ENCODE measurements at places on chromosomes 2 and 18. TPM values are rescaled to one million over a fixed set of nuclear protein-coding genes. Genes with fewer than 3 reads are reported as not detected.

Gene CLEC4F
- not detected for total RNA-seq

Gene STARD6
- 0.51 TPM for total RNA-seq

Gene TGIF1
- 96.2 TPM for total RNA-seq

Gene COBLL1
- 14.6 TPM for total RNA-seq

Gene CHRNA1
- not detected for total RNA-seq

Gene CHST10
- total RNA-seq: 4.6 TPM

Gene SERPINB4
- 5.0 TPM for total RNA-seq

Gene DSG1
- total RNA-seq: 48.9 TPM

Gene NIF3L1
- 30.3 TPM for total RNA-seq

Gene FNDC4
- total RNA-seq: 12.5 TPM

Gene ZAP70
- total RNA-seq: not detected

Gene PDE11A
- not detected for total RNA-seq

Gene IL1R2
- total RNA-seq: not detected

Gene RUFY4
- not detected for total RNA-seq

Gene LCT
- total RNA-seq: not detected

Gene ALLC
- not detected for total RNA-seq

Gene ARL4C
- 24.6 TPM for total RNA-seq

Gene LONRF2
- not detected for total RNA-seq

Gene FBXO36
- total RNA-seq: 4.0 TPM

Gene CLIP4
- total RNA-seq: 18.6 TPM

Gene LIMS1
- 58.9 TPM for total RNA-seq

Gene RBM45
- 9.5 TPM for total RNA-seq

Gene CDH2
- total RNA-seq: 1.3 TPM

Gene KLHL41
- not detected for total RNA-seq

Gene TEKT4
- not detected for total RNA-seq

Gene LIPG
- 40.8 TPM for total RNA-seq

Gene DCDC2C
- not detected for total RNA-seq

Gene MARCHF4
- total RNA-seq: 0.42 TPM

Gene NETO1
- total RNA-seq: not detected

Gene HRH4
- total RNA-seq: 0.07 TPM

Gene PRSS56
- total RNA-seq: not detected

Gene ACSL3
- 138 TPM for total RNA-seq

Gene MBP
- total RNA-seq: 16.8 TPM

Gene NTSR2
- total RNA-seq: not detected

Gene SERPINB2
- total RNA-seq: 205 TPM

Gene MEP1B
- total RNA-seq: not detected

Gene TXNDC2
- total RNA-seq: not detected

Gene CHPF
- 168 TPM for total RNA-seq

Gene PFN4
- total RNA-seq: not detected

Gene CIDEA
- 3.0 TPM for total RNA-seq

Gene CYBRD1
- total RNA-seq: 9.6 TPM

Gene MDH1B
- total RNA-seq: 0.14 TPM

Gene HOXD9
- total RNA-seq: not detected

Gene SH3RF3
- total RNA-seq: 1.1 TPM

Gene NGEF
- 7.6 TPM for total RNA-seq

Gene ZNF521
- 0.21 TPM for total RNA-seq

Gene PROC
- total RNA-seq: 1.3 TPM

Gene LIMS3
- 1.4 TPM for total RNA-seq
